Astrocyte of the spinal cord (primary cell): ENCODE measurements at places on chromosomes 2 and 18.
A peak's percentile ranks its signal among the peaks of the same experiment; 100 is the strongest.

DNA sequence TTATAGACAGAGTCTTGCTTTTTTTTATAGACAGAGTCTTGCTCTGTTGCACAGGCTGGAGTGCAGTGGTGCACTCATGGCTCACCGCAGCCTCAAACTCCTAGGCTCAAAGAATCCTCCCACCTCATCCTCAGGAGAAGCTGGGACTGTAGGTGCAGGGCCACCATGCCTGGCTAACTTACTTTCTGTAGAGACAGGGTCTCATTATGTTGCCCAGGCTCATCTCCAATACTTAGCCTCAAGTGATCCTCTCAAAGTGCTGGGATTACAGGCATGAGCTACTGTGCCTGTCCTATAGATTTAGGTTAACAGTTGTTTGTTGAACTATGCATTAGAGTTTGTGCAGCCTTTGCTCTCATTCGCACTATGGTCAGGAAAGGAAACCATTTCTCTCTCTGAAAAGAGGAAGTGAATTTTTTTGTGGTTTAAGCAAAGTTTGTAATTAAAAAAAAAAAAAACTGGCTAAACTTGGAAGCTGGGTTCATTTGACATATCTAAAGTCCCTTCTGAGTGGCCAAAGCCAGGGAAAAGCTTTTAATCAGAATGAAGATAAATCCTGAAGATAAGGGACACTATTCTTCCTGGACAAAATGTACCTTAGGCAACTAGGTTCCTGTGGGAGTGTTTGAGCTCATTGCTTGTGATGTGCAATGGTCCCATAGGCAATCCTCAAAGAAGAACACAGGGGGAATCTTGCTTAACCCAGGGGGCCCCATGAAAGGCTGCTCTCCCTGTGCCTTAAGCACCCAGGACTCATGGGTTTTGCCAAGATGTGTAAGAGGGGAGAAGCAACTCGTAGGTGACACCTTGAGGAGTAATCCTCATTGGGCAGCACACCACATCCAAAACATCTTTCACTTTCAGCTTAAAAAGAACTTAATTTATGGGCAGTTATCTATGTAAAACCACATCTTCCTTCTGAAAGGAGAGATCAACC is 201.7 kb downstream of the MREG start:
- DNase-seq, result no peak

- DNase-seq, result no peak
Observed at GRCh38 chr2:85699325-85699724, 5.2 kb downstream of the GNLY start.

DNA sequence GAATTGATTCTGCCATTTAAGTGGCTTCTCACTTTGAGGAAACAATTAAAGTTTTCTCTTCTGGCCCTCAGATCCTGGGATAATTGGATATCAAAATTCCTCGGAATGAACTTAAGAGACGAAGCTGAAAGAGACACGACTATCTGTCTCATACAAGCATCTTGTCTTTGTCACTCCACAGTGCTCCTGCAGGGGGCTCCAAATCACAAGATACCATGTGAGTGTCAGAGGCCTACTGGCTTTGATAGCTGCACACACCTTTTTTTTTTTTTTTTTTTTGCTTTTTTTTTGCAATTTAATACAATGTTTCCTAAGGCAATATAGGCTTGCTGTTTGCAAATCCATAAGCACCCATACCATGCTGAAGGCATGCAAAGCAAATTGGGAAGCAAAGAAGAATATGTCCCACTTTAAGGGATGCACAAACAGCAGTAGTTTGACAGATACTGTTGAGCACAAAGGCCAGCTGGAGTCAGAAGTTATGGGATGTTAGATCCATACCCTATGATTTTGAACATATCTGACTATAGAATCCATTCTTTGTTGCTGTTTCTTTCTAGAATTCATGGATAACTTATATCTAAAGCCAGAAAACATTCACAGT is 109.0 kb upstream of the CBLN2 start:
- DNase-seq, result peak; percentile 23

GRCh38 chr2:209830722-209831465 is 59.3 kb downstream of the UNC80 start:
- no peak for DNase-seq
